ENCODE measurements at places on chromosomes 13 and 19.

DNA sequence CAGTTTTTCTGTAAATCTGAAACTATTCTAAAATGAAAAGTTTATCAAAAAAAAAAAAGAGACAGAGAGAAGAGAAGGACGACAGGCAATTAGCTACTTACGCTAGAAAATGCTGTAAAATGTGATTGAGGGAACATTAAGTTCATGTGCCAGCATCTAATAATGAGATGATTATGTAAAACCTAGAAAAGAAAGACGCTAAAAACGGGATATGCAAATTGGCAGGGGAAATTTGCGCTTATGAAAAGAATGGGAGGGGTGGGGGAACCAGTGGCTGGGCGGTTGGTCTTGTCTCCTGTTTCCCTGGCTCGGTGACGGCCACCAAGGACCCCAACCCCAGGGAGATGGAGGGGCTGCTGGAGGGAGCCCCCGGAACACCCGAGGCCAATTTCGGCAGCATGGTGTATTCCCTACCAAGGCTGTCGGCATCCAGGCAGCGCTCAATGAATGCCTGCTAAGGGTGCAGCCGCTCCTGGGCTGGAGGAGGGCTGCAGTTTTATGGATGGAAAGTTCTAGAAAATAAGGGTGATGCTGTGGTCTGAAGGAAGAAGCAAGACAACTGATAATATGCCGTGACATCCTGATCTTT is 34.2 kb downstream of the GNG7 start:
- DNase-seq, result no peak

DNA sequence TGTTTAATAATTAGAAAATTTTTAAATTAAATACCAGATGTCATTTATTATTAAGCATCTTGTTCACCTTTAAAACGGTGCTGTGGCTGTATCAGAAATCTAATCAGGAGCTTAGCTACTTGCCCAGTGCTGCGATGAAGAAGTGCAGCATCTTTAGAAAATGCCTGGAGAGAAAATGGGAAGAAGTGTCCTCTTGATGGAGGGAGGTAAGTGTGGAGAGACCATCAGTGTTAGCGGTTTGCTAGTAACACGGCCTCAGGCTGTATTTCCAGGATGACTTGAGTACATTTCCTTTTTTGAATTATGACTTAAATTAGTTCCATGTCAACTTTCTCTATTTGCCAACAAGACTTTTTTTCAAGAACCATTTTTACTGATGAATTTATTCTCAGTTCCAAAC is 74.1 kb downstream of the SHISA2 start:
- DNase-seq, result no peak

DNA sequence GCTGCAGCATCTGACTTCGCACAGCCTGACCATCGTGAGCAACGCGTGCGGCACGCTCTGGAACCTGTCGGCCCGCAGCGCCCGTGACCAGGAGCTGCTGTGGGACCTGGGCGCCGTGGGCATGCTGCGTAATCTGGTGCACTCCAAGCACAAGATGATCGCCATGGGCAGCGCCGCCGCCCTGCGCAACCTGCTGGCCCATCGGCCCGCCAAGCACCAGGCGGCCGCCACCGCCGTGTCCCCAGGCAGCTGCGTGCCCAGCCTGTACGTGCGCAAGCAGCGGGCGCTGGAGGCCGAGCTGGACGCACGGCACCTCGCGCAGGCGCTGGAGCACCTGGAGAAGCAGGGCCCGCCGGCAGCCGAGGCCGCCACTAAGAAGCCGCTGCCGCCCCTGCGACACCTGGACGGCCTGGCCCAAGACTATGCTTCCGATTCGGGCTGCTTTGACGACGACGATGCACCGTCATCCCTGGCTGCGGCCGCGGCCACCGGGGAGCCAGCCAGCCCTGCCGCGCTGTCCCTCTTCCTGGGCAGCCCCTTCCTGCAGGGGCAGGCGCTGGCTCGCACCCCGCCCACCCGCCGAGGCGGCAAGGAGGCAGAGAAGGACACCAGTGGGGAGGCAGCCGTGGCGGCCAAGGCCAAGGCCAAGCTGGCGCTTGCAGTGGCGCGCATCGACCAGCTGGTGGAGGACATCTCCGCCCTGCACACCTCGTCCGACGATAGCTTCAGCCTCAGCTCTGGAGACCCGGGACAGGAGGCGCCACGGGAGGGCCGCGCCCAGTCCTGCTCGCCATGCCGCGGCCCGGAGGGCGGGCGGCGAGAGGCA is 13.6 kb downstream of the C19orf25 start:
- DNase-seq, result no peak

DNA sequence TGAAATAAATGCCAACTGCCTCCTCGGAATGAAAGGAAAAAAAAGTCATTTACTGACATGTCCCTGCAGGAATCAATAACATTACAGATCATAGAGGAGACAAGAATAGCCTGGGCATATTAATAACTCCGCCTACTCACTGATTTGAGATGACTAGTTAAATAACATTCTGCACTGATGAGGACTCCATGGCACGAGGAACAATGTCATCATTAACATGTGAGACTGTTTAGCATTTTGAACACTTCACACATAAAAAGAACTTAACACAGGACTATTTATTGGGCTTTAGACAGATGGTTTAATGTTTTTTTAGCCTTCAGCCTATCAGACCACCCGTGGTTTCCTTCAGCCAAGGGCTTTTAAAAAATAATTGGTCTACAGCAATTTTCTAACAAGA is 170.1 kb downstream of the OLFM4 start:
- DNase-seq, result no peak

DNA sequence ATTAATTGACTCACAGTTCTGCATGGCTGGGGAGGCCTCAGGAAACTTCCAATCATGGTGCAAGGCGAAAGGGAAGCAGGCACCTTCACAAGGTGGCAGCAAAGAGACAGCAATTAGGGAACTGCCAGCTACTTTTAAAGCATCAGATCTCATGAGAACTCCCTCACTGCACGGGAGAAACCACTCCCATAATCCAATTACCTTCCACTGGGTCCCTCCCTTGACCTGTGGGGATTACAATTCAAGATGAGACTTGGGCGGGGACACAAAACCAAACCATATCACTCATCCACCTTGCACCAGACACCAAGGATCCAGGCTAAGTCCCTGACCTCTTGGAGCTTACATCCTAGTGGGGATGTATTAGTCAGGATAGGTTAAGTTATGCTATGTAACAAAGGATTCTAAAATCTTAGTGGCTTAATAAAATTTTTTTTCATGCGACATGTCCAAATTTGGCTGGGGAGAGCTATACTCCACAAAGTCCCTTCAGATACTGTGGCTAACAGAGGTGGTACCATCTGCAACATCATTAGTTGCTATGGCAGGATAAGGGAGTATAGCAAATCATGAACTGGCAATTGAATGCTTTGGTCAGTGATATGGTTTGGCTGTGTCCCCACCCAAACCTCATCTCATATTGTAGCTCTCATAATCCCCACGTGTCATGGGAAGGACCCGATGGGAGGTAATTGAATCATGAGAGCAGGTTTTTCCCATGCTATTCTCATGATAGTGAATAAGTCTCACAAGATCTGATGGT is 8.3 kb upstream of the FAM187B start:
- DNase-seq, result no peak

DNA sequence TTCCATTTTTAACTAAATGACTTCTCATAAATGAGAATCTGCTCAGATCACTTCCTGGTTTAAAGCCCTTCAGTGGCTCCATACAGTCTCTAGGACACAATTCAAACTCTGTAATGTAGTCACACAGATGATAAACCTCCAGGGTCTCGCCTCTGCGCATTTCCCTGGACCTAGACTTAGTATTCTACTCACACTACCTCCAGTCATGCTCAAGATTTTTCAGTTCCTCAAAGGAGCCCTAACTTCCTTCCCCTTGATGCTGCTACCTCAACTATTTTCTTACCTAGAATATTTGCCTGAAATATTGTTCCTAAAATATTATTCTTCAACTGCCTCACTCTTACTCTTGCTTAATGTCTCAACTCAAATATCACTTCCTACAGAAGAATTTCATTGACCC is 86.7 kb upstream of the TPP2 start:
- DNase-seq, result no peak

DNA sequence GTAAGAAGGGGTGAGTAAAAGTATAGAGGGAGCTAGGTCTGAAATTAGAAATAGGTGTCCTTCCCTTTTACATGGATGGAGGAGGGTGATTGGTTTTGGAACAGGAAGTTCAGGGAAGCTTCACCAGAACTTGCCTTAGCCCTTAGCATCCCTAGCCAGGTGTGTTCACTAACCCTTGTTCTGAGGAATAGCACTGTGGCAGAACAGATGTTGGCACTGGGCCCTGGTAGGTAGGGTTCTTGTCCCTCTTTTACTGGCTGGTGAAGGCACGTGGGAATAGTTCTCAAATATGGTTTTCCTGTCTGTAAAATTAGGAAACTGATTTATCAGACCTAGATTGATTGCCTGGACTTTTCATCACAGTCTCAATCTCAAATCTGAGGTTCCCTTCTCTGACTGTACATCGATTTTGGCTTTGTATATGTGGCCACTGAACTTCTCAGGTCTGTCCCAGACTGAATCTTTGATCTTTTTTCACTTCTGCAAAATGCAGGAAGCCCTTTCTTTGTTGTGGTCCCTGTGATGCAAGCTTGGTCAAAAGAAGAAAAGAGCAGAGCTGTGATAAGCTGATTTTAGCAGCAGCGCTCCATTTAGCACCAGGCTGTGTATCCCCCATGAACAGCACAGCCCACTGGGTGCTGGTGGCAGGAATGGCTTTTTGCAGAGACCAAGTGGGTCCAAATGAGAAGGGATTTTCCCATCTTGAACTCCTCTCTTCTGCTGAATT is 86.2 kb upstream of the HTR2A start:
- no peak for DNase-seq

DNA sequence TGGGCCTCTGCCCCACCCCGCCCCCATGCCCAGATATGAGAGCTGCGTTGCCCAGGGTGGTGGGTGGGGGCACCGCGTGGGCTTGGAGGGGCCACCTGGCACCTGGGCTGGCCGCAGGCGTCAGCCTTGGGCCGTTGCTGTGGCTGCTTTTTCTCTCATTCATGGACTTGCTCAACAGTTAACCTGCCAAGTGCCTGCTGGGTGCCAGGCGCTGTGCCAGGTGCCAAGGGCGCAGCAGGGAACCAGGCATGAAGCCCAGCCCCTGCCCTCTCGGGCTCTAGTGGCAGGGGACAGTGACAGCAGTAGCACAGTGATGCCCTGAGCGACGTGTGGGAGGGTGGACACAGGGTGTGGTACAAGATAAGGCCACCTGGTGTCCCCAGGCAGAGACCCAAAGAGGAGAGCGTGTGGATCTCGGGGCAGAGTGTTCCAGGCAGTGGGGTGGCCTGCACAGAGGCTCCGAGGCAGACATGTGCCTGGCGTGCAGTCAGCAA is 28.1 kb downstream of the DHX34 start:
- DNase-seq, result no peak

DNA sequence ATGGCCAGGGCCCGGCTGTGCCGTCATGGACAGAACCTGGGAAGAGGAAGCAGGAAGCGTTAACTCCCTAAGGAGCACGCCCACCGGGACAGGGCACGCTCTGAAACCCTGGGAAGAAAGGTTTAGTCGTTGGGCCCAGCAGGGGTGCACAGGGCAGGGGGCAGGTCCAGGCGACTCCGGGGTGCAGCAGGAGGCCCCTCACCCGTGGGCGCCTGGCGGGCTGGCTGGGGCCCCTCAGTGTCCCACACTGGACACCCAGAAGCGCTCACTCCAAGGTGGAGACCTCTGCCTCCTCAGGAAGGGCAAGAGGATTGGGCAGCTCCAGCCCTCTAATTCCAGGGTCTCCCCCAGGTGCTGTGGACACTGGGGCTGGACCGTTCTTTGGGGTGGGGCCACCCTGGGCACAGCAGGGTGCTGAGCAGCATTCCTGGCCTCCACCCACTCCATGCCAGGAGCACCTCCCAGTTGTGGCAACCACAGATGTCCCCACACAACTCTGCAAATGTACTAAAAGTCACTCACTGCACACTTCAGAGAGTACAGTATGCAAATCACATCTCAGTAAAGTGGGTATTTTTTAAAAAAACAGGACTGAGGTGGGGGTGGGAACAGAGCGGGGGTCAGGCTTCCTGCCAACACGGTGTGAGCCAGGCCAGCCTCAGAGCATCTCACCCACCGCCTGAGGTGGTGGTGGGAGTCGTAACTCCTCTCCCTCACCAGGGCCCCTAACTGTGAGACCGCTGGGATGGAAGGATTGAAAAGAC is 35.2 kb downstream of the PIP5K1C start:
- no peak for DNase-seq

DNA sequence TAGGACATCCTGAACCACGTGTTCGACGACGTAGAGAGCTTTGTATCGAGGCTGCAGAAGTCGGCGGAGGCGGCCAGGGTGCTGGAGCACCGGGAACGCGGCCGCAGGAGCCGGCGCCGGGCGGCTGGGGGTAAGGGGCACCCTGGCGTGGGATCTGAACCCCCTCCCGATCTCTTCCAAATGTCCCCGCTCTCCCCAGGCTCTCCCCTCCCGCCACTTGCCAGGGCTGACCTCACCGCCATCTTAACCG is 6.0 kb downstream of the EPS8L1 start:
- DNase-seq, result no peak

Measured in stimulated activated CD4-positive, alpha-beta T cell treated with anti-CD3 and anti-CD28 coated beads, TNF-alpha, amount 100 ng/mL, for 1 hour (primary cell).